ENCODE measurements at places on chromosomes 11 and 22. TPM values are rescaled to one million over a fixed set of nuclear protein-coding genes. Genes with fewer than 3 reads are reported as not detected.
A peak's percentile ranks its signal among the peaks of the same experiment; 100 is the strongest.

- peak; percentile 77 for DNase-seq
Observed at GRCh38 chr22:27918341-27919221, 475 bp downstream of the PITPNB start.

GRCh38 chr11:3086114-3086513 lies 28.9 kb upstream of the CARS1 start:
- no peak for DNase-seq

DNA sequence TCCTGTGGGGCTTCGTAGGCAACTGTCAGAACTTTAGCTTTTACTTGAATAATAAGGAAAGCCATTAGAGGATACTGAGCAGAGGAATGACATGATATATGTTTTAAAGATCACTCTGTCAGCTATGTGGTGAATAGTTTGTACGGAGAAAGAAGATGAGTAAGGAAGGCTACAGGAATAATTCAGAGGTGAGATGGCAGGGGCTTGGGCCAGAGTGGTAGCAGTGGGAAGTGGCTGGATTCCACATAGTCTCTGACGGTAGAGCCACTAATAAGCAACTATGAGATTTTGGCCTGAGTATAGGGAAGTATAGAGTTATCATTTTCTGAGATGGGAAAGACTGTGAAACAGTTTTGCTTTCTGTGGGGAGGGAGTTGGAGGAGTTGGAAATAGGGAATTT lies 93.9 kb upstream of the MTMR2 start:
- no peak for DNase-seq

DNA sequence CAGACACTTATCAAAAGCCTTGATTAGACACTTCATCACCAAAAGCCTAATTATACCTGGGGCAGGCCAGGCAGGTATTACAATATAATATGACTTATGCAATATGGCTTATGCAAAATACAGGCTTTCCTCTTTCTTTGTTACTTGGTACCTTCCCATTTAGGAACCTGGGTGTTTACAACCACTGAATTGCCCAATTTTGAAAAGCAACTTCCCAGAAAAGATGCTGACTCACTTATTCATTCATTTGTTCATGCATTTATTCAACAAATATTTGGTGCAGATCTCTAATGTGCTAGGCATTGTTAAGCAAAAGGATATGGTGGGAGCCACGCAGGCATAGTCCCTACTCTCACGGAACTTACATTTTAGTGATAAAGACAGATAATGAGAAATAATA lies 13.6 kb upstream of the JAML start:
- no peak for DNase-seq

DNA sequence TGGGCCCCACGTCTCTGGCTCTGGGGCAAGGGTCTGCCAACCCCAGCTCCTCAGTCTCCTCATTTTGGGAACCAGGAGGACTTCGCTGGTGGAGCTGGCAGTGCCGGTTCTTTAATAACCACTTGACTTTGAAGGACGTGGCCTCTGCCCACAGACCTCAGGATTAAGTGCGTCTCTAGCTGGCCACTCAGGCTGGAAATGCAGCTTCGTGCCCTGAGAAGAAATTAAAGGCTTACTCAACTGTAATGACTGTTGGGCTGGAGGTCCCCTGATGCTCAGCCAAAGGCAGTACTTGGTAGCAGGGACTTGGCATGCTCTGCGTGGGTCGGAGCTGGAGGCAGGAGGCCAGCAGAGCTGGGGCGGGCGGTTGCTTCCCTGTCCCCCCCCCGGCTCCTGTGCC lies 16.7 kb upstream of the PARVG start:
- no peak for DNase-seq

DNA sequence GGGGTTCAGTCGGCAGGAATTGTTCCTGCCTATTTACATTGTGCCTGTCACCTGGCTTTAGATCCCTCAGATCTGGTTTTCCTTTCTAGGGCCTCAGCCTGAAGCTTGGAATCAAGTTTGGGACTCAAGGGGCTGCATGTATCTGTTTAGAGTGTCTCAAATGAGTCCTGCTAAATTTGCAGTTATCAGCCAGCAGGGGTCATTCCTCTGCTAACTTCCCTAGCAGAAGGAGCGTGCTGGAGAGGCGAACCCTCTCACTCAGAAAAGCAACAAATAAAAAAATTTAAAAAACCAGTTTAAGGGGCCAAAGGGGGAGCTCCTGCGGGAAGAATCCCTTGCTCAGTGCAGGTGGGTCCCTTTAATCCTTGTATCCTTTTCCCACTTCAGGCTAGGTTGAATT lies 1220.2 kb downstream of the JRKL start:
- no peak for DNase-seq

GRCh38 chr11:114382509-114382908 lies 17.8 kb downstream of the C11orf71 start:
- no peak for DNase-seq

DNA sequence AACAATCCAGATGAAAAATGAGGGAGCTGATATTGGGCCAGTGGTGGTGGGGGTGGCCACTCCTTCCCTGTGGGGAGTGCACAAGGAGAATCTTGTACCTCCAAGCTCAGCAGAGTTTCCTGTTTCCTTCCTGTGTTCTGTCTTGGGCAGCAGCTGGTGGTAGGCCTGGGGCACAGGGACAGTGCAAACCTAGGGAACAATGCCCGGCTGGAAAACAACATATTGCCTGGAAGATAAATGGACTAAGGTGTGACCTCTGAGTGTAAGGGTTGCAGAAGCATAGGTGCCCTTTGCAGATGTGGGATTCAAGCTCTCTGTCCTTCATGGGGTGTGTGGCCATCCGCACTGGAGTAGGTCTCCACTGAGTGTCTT lies 5.8 kb upstream of the JAM3 start:
- no peak for DNase-seq

DNA sequence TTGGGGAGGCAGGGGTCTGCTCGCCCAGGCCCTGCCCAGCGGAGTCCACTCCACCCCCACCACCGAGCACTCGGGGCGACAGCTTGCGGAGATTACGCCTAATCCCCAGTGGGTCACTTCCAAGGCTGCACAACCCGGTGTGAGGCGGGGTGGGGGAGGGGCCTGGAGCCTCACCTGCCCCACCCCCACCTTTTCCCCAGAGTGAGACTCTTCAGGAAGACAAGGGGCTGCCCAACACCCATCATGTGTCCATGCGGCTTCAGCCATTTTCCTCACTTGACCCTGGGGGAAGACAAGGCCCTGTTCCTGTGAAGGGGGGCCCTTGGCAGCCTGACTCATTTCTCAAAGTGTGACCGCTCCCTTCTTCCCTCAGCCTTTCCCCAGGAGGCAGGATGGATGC lies 12.5 kb downstream of the SYNGR1 start:
- DNase-seq = no peak

- DNase-seq = no peak
Observed at GRCh38 chr11:74011360-74012073, 2.6 kb upstream of the UCP3 start.

DNA sequence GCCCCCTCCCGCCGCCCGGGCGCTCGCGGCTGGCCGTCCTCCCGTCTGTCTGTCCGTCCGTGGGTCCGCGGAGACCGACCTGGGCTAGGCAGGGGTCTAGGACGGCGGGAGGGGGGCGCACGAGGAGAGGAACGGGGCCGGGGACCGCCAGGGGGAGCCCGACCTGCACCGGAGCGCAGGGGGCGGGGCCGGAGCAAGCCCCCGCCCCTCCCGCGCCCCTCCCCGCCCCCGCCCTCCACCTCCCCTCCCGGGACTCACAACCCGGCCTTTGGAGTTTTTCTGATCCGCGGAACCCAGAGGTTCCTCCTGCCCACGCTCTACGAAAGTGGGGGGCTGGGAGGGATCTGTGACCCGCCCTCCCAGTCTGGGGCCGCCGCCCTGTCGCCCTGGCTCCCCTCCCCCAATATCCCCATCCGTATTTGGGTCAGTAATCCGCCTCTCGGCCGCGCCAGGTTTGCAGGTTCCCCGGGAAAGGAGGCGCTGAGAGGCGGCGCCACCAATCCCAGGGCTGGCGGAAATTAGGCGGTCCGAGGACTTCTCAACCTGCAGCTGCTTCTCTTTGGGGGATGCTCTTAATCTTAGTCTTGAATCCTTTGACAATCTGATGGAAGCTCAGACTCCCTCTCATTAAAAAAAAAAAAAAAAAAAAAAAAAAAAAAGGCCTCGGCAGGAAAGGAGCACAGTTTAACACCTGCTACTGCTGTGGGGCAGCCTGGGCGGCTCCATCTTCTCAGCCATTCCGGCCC lies 925 bp upstream of the KCNJ11 start:
- peak; percentile 86 for DNase-seq

GRCh38 chr11:46285173-46285572 lies 7.7 kb downstream of the CREB3L1 start:
- DNase-seq = no peak

DNA sequence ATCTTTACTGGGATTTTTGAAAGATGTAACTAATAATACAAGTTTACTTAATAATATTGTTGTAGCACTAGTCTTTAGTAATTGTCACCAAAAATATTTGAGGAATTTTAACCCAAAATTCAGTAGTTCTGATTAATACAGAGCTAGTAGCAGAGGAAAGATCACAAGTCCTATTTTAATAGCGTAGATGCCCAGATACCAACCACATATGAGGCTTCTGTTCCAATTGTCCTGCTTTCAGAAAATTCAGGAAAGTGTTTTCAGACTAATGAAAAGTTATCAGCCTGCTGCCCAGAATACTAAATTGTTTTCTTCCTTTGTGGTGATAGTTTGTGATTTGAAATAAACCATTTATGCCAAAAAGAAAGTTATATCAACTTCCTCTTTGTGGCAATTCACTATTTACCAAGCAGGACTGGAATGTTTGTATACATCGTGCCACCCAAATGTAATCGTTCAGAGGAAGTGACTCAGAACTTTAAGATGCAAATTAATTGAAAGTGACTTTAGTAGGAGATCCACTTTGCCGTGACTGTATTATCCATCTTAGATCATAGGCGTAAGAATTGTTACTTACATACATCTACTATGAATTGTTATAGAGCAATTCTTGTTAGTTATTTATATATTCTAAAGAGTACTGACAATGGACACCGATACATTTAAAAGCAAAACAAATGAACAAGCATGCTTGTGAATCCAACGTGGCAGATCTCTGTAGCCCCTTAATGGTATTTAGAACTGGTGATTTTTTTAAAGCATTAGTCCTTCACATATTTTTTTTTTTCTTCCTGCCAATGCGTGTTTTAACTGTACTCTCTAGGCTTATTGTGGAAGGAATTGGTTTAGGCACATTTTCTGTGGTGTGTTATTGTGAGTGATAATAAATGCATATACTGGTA lies 231.0 kb downstream of the DDX10 start:
- no peak for DNase-seq

DNA sequence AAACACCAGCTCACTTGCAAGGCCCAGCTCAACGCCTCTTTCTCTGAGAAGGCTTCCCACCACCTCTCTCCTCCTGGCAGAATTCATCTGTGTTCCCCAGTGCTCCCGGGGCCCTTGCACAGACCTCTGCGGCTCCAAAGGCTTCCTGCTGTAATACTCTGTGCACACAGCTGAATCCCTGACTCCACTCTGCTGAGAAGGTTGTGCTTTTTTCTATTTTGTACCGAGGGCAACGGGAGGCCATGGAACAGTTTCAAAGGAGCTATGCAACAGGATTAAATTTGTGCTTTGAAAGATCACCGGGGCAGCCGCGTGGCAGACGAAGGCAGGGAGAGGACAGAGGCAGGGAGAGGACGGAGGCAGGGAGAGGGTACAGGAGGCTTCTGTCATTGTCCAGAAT lies 49.2 kb upstream of the SYT7 start:
- no peak for DNase-seq

- DNase-seq = no peak
Observed at GRCh38 chr22:35777335-35777975, 59.8 kb downstream of the APOL5 start.

- DNase-seq = no peak
Observed at GRCh38 chr11:62497132-62497801, 49.3 kb downstream of the AHNAK start.

DNA sequence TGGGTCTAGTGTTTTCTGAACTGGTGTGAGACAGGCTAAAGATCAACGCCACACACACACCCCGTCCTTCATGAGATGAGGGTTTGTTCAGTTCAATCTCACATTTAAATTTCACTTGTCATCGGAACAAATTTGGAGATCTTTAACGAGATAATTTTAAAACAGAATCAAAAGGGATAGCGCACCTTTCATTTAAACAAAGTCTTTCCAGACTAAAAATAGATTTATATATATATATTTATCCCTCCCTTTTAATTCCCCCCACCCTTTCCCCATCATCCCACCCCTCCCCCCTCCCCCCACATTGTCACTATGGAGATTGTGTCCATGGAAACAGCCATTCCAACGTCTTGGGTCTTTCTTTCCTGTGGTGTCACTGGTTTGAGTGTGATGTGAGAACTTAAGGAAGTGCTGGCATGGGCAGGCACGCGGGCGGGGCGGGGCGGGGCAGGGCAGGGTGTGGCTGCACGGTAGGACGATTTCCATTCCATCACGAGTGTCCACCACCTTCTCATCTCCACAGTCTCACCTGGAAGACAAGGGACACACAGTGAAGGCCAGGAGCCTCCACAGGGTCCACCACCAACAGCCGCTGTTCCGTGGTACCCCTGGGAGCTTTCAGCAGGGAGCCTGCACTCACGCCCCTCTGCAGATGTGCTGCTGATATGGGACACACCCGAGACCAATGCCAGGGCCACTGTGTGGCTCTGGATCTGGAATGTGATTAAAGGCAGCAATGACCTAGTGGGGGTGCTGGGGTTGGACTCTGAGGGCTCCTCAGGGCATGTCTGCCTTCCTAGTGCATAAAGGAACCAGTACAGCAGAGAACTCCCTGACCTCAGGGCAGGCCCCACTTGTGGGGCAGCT lies 30.5 kb upstream of the CYP2D6 start:
- DNase-seq = no peak

DNA sequence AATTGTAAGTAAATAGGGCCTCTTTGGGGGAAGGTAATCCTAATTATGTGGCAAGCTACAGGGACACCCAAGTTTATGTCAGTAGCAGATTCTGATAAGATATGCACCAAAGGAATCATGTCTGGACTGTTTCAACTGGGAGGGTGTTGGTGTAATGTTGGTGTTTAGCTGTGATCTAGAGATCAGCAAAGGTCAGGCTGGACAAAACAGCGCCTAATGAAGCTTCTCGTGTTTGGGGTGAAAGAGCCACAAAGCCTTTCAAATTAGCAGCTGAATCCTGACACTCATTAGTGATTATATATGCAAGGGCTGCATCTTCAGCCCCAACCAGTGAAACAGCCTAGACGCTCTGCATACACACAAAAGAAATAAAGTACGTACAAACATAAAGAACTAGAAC lies 106.3 kb downstream of the MPPED2 start:
- no peak for DNase-seq

Gene ART5
- total RNA-seq = 3.8 TPM

Gene SF3B2
- 192 TPM for total RNA-seq

Gene MPZL3
- 10.2 TPM for total RNA-seq

Gene SPI1
- not detected for total RNA-seq

Gene MMP1
- 6.5 TPM for total RNA-seq

Gene PLEKHB1
- 15.7 TPM for total RNA-seq

Gene TSPAN32
- total RNA-seq = 2.6 TPM

Gene OR5L2
- not detected for total RNA-seq

Gene RGL4
- not detected for total RNA-seq

Gene CNGA4
- total RNA-seq = 0.68 TPM

Gene MMP13
- total RNA-seq = not detected

All from type B pancreatic cell (in vitro differentiated cells).